ENCODE measurements at places on chromosomes 1 and 21. TPM values are rescaled to one million over a fixed set of nuclear protein-coding genes. Genes with fewer than 3 reads are reported as not detected.

Gene SPRR2E
- not detected for total RNA-seq

Gene MTX1
- 45.6 TPM for total RNA-seq

Gene COL9A2
- 0.09 TPM for total RNA-seq

Gene TMIGD3
- 0.27 TPM for total RNA-seq

Gene TDRKH
- 4.9 TPM for total RNA-seq

Gene LYPD8
- not detected for total RNA-seq

Gene CRYAA
- not detected for total RNA-seq

Gene GJA8
- not detected for total RNA-seq

Gene PROX1
- 3.1 TPM for total RNA-seq

Gene OR2T29
- not detected for total RNA-seq

Gene OR2L3
- not detected for total RNA-seq

Gene KCND3
- not detected for total RNA-seq

Gene AVPR1B
- not detected for total RNA-seq

Gene DNAJC28
- 0.94 TPM for total RNA-seq

Gene LCE1B
- total RNA-seq = not detected

Gene SLC30A1
- 25.1 TPM for total RNA-seq

Gene CCDC190
- total RNA-seq = 10.4 TPM

Gene DCST1
- not detected for total RNA-seq

Gene CATSPER4
- total RNA-seq = not detected

Gene LIX1L
- total RNA-seq = 18.7 TPM

Gene RXFP4
- not detected for total RNA-seq

Gene EDN2
- 0.09 TPM for total RNA-seq

Gene KAZN
- 2.0 TPM for total RNA-seq
